ENCODE measurements at places on chromosomes 2 and 18.

DNA sequence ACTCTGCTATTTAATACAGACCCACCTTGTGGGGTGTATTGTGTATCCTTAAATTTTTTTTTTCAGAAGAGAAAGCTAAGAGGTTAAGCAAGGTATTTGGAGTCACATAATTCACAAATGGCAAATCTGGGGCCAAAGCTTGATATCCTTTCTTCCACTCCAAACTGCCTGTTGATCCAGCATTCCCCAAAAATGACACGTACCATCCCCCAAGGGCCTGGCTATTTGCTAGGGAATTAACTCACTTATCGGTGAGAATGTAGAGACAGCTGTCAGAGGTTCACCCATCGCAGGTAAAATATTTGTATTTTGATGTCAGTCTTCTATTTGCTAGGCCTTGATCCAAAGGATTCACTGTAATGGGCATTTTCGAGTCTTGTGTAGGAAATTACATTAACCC is 103.6 kb upstream of the FZD7 start:
- DNase-seq, result no peak

GRCh38 chr18:79372461-79372860 is 23.3 kb upstream of the NFATC1 start:
- DNase-seq, result no peak

- no peak for DNase-seq
These were observed 819 bp downstream of the ANKRD44 start for GRCh38 chr2:197309691-197310231.

GRCh38 chr2:9739531-9739964 is 103.7 kb upstream of the TAF1B start:
- no peak for DNase-seq

DNA sequence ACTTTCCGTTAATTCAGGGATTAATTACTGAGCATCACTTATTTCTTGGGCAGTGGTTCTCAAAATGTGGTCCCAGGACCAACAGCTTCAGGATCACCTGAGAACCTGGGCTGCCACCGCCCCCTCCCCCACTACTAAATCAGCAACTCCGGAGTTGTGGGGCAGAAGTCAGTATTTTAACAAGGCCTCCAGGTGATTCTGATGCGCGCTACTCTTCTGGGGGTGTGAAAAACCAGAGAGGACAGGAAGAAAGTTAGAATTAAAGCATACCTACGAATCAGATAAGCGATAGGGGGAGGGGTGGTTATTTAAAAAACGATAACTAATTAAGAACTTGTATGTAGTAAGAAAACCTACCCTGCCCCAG is 319 bp downstream of the ZSCAN30 start:
- no peak for DNase-seq

GRCh38 chr2:152415231-152415642 is 80.3 kb downstream of the FMNL2 start:
- DNase-seq, result no peak

GRCh38 chr2:203835892-203836800 is 31.4 kb upstream of the CTLA4 start:
- DNase-seq, result no peak

GRCh38 chr18:30451981-30452380 is 590.6 kb downstream of the DSC3 start:
- no peak for DNase-seq

GRCh38 chr18:47932190-47932589 is 1.7 kb upstream of the SMAD2 start:
- no peak for DNase-seq

DNA sequence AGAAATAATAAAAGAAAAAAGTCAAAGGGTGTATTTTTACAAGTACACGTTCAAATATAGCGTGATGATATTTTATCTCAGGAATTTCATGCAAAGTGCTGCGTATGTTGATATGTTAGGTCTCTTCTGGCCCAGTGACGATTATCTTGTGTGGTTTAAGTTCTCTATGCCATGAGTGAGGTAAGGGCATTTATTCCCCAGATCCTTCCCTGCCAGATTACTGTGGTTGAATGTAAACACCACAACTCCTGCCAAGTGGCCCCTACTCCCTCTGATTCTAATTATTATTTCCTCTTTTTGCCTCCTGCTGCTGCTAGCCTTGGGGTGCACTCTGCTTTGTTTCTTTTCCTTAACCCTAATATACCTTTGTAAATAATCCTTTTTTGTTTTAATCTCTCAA is 12.2 kb downstream of the SCN2A start:
- no peak for DNase-seq

DNA sequence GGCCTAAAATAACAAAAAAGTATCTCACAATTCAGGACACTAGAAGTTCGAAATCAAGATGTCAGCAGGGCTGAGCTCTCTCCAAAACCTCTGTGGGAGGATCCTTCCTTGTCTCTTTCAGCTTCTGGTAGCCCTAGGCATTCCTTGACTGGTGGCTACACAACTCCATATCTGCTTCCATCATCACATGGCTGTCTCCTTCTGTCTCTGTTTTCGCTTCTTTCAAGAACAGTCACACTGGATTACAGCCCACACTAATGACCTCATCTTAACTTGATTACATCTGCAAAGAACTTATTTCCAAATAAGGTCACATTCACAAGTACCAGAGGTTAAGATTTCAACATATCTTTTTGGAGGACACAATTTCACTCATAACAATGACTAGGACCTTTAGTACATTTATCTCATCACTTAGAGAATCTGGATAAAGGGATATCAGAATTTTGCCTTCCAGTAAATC is 275.2 kb downstream of the IRS1 start:
- no peak for DNase-seq

DNA sequence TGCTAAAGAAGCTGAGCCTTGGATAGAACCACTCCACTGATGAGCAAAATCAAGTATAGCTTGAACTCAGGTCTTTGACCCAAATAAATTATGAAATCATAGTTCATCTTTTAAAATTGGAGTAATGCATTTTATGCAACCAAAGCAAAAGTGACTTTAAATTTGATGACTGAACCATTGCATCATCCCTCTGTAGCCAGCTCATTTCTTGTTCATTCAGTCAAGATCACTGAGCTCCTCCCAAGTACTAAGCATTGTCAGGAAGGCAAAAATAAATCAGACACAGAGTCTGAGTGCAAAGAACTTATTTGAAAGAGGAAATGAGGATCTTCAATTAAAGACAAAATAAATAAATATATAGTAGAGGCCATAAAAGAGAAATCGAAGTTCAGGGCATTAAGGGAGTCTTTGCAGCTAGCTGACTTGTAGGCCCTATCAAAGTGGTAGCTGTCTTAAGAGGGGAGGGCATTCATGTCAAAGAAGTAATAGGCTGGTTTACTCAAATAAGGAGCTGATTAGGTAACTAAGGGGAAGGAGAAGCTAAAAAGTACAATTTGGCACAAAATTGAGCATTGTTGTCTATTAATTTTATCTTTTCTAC is 411.8 kb downstream of the MTX2 start:
- DNase-seq, result no peak

GRCh38 chr2:55999790-56000189 is 76.2 kb upstream of the EFEMP1 start:
- DNase-seq, result no peak

DNA sequence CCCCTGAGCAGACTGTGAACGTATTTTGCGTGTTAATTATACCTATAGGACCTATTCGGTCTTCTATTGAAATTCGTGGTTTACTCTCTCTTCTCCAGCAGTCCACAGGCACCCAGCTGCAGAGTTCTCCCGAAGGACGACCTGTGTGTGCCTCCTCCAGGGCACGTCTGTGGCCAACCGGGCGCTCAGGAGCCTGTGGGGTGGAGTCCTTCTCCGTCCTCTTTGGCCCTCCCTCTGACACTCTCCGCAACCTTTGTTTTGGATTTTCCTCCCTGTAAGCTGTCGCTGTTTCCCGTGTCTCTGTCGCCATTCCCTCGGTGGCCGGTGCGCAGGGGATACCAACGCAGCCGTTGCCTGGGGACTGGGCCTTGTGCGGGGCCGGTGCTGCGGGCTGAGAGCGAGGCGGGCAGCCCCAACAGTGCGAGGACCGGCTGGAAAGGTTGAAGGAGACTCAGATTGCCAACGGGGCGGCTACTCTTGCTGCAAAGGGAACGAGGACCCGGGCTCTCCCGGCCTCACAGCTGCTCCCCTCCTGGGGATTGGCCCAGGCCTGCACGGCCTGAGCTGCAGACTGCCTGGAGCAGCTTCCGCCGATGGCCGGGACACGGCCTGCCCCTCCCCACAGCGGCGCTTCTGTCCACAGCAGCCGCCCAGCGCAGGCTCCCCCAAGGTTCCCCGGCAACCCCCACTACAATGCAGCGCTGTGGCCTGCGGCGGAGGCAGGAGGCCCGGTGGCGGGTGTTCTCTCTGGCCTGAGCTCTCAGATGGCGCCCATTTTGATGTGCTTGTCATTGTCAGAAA is 221.0 kb downstream of the MTX2 start:
- no peak for DNase-seq

DNA sequence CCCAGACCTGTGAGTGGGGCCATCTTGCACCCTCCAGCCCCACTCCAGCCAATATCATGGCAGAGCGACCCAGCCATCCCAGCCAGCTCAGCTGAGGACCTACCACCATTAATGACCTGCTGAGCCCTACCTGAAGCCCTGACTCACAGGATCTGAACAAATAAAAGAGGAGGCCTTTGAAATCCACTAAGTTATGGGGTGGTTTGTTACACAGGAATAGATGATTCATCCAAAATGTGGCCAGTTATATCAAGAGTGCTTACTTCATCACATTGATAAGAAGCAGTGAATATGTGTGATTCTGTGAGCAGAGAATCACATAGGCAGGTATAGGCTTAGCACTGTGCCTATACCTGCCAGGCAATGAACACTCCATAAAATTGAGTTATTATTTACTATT is 34.7 kb upstream of the FAM124B start:
- DNase-seq, result no peak

DNA sequence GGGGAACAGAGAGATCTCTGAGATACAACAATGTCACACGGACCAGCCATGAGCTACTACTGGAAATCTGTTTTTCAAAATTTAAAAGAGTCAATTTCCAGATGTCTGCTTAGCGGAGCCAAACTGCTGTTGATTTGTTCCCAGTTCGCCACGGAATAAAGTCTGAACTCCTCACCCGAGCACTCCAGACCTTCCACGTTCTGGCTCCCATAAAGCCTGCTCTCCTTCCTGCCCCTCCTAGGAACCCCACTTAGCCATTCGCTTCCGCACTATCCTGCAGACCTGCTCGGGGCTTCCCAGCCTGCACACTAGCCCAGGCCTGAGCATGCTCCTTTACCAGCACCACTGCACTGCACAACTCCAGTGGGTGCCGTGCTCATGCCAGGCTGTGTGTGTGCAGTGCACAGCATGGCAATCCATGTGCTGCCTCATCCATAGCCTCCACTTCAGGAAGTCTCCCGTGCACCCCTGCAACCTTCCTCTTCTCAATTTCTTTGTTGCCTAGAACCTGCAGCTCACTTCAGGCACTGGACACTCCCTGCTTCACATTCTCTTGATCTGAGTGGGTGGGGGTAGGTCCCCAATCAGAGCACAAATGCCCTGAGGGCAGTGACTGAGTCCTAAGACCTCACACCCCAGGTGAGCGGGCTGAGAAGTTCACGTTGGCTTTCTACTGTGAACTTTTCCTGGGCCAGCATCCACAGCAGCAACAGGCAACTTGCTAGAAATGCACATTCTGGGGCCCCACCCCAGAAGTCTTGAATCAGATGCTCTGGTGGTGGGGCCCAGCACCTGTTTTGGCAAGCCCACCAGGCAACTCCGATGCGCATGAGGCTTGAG is 53.7 kb downstream of the ZBTB7C start:
- DNase-seq, result no peak

DNA sequence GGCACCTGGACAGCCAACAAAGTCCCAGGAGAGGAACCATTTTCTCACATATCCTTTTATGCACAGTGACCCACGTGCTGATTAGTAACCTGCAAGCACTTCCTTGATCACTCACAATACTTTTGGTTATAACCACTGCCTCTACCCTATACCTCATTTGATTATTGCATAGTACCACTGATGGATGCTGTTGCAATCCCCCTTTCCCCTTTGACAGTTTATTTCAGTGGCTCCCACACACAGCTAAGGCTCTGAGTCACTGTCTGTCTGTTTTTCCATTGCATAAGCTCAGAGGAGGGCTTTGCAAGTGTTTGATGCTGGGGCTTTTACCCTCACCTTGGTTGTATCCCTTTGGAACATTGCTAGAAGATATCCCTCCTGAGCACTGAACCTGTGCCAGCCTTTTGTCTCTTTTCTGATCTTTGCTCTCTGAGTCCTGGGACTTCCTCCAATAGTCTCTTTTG is 101.7 kb upstream of the RBBP8 start:
- no peak for DNase-seq

DNA sequence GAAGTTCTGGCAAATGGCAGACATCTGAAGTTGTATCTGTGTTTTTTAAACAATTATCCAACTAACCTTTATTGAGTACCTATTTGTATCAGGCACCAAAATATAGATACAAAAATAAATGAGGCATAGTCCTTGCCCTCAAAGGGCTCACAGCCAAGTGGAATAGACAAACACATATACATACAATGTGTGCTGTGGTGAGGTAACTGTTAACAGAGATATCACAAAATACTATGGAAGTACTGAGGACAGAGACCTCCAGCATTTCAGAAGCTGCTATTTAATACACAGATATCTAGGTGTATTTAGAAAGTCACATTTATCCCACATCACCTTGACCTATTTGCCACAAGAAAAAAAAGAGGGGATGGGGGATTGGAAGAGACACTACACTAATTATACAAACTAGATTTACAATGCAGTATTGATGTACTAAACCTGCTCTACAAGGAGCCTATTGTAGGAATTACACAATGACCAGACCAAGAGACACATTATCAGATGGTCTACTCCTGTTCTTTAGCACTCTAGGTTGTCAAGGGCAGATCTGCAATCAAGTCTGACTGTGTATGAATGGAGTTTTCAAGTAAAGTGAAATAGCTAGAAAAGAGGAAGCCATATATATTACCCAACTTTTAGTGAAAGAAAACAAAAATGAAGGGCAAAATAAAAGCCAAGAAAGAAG is 62.2 kb downstream of the SPIRE1 start:
- no peak for DNase-seq

- no peak for DNase-seq
These were observed 1.2 kb upstream of the ANO7 start for GRCh38 chr2:241187101-241187917.

DNA sequence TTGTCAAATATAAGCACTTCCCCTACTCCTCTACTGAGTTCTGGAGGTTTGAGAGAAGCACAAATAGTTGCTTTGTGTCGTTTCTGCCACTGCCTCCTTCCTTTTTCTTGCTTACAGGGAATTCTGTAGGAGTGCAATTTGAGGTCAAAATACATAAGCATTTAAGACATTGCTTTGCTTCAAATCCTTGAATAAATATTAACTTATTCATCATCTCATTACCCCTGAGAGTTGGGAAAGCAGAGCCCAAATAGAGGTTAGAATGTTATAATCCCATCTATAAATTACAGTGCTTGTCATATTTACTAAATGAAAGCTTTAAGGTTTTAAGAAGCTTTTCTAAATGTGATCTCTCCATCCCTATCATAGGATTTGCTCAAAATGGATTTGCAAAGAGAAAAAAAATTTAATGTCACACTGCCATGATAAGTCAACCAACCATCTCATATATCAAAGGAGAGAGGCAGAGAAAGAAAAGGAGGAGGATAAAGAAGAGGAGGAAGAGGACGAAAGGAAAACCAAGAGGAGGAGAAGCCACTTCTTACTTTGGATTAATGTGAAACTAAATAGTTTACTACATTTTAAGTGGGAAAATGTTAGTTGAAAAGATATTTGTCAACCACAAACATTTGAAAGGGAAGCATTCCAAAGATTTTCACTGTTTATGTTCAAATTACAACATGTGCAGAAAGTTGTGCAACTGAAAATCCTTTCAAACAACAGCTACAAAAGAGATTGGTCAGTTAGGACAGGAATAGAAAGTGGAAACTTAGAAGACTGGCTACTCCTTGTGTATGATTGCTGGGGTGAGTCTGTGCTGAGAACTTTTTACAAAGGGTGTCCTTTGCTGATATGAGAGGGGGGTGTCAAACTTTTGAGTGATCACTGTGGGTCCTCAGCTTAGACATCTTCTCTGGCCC is 277.3 kb upstream of the FN1 start:
- no peak for DNase-seq
